GM19239 (cell line): ENCODE measurements at places on chromosomes 4 and X.
A peak's percentile ranks its signal among the peaks of the same experiment; 100 is the strongest.

- peak; percentile 8 for DNase-seq
These were observed at the start of gene ARMCX5 for GRCh38 chrX:102599084-102599950. TSS of gene ARMCX5 (plus strand) at chrX:102599515. CDS start at chrX:102602142, 2,627 bp downstream.

DNA sequence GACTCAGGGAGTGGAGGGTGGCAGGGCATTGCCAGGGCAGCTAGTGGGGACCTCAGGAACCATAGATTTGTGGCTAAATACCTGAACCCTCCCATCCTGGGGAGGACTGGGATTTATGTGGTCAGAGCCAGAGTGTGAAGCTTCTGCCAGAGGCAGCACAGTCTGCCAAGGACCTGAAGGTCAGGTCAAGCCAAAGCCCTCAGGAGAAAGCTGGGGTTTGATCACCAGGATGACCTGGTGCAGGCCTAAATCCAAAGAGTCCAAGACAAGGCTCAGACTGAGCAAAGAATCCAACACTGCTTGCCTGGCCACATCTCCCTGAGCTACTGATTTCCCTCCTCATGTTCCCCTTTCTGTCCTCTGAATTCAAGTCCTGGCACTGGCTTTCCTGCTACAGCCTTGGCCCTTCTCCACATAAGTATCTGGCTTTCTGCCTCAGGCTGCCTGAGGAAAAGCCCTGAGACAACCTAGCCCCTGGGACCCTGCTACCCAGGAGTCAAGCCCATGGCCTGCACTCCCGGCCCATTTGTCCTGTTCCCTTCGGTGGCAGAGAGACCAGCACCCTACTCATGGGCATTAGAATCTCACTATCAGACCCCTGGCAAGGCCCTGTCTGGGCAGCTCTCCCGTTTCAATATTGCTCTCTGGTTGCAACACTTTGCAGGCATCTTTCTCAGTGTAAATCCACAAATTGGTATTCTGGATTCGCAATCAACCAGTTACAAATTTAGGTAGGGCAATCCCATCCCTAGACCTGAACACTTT, 39.3 kb upstream of the SLC25A43 start:
- DNase-seq, result no peak

- no peak for DNase-seq
These were observed 62.2 kb downstream of the EVC start for GRCh38 chr4:5773271-5773555.

DNA sequence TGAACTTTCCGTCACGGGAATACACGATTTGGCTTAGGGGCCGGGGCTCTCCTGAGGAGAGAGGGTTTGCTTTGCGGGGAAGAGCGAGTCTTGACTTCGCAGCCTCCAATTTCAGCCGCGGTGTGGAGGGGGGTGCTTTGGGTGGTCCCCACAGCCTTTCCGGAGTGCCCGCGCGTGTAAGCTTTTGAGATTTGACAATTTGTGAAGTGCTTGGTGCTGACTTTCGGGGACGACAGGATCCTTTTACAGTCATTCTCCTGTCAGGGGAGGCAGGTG, 355 bp downstream of the SCML1 start:
- no peak for DNase-seq

GRCh38 chr4:71841336-71841735, 57.5 kb upstream of the GC start:
- DNase-seq, result no peak

- DNase-seq, result no peak
These were observed 234.6 kb downstream of the SLC7A11 start for GRCh38 chr4:138007572-138007971.

DNA sequence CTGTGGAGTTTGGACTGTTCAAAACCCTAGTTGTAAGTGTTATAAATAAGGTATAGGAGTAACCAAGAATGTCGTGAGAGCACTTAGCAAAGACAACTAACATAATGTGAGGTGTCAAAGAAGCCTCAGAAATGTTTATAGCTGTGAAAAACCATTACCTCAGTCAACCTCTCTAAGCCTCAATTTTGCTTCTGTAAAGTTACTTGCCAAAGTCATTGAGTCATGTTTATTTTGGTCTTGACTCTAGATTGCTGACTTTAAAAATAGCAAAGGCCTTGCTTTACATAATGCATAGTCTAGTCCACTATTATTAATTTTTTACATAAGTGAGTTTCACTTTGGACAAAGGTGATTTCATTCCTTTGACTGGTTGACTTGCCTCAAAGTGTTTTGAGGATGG, 257.6 kb upstream of the CXXC4 start:
- DNase-seq, result no peak

DNA sequence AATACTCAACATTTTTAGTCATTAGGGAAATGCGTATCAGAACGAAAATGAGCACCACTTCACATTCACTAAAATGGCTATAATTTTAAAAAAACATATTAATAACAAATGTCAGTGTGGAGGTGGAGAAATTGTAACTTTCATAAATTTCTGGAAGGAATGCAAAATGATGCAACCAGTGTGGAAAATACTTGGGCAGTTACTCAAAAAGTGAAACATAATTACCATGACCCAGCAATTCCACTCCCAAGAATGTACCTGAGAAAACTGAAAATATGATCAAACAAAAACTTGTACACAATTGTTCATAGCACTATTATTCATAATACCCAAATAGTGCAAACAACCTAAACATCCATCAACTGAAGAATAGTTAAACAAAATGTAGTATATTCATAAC, 76.1 kb upstream of the FAM241A start:
- no peak for DNase-seq

DNA sequence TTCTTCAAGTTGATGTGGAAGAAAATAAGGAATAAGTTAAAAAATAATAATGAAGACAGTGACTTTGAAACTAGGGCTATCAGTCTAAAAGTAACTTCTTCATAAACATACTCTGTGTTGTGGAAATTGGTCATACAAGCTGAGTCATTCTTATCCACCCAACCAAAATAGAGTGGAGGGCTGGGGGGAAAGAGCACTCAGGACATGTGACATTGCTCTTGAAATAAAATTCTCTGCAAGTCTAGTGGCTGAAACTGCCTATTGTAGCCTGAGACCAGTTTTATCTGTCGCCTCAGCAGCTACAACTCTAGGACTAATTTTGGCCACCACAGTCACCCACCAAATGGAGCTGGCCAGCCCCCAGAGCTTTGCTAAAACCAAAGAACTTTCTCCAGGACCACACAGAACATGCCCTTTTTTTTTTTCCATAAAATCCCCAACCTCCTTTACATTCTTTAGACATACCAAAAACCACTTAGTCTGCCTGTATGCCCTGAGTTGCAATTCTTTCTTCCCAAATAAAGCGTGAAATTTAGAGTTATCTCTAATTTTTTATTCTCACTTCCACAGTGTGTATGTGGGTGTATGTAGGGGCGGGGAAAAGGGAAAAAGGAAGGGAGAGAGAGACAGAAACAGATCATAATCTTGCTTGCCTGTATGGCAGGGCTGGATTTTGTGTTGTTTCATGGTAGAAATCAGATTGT, 23.0 kb upstream of the SLC25A4 start:
- DNase-seq, result no peak

DNA sequence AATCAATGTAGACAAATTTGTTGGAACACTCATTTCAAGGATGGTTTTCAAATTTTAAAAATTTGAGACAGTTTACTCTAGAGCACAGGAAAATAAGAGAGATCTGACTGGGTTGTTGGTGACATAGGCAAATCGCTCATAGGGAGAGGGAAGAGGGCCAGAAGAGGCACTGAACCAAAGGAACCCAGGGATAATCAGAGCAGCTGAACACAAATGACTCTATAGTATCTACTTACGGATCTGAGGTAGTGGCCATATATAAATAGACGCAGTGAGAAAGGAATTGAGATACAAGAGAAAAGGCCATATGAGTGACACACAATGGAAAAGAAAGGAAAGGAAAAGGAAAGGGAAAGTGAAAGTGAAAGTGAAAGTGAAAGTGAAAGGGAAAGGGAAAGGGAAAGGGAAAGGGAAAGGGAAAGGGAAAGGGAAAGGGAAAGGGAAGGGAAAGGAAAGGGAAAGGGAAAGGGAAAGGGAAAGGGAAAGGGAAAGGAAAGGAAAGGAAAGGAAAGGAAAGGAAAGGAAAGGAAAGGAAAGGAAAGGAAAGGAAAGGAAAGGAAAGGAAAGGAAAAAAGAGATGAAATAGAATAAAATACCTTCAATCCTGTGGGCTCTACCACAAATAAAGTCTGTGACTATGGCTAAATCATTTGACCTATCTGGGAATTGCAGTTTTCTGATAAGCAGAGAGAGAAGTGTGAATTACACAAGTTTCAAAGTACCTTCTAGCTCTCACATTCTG, 759.2 kb downstream of the DMD start:
- DNase-seq, result no peak

DNA sequence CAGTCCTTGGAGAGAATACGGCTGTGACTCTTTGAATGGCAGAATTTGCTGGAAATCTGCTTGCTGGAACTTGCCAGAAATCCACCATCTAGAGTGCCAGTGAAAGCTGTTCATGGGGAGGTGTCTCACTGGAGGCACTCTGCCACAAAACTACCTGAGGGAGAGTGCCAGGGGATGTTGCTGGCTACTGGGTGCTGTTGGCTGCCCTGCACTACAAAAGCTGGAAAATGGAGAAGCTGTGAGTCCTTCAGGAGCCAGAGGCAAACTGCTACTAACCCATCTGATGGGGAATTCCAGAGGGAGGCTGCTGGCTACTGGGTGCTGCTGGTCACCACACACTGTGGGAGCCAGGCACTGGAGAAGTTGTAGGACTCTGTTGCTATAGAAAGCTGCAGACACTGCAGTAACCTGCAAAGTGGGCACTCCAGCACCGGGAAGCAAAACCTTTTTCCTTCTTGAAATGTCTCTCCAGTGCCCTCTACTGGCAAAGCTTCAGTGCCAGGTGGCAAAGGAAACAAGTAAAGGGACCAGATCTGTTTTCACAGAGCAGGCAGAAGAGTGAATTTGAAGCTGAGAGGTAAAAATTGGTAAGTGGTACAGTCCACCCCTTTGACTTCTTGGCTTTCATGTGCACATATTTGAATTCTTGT, 47.8 kb upstream of the HSD17B10 start:
- peak; percentile 24 for DNase-seq

DNA sequence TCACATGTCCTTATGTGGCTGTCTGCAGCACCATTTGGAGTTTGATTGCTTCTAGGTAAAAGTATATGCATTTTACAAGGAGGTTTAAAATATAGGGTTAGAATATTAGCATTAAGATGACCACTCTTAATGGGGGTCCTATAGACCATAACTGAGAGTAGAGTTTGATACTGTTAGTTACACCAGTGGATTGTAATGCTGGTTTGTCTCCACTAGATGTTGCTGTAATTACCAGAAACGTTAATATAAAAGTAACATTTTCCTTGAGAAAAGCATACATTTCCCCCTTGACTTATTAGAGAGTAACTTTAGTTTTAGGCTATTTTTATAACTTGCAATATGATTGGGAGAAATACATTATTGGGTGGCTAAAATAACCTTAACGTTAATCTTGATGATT, 93.0 kb downstream of the ZXDA start:
- no peak for DNase-seq

- DNase-seq, result no peak
These were observed 6.9 kb upstream of the NSD2 start for GRCh38 chr4:1864076-1865008.

GRCh38 chr4:39637586-39638353, 895 bp downstream of the SMIM14 start:
- DNase-seq, result no peak

DNA sequence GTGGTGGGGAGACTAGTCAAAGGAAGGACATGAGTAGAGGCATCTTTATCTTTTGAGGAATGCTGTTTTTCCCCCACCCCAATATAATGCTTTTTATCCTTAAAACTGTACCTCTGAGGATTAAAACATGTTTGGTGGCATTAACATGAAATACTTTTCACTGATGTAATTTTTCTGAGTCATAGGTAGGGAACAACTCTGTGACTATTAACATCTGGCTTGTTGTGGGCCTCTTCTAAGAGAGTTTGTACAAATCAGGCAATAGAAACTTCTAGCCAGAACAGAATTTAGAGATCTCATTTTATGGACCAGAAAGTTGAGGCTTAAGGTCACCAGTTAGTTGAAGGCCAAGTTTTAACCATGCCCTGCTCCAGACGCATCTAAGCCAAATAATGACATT, 207.6 kb downstream of the SOX3 start:
- DNase-seq, result no peak
